ENCODE measurements at places on chromosomes 13 and 19.

GRCh38 chr19:52343548-52343947 lies 7.5 kb downstream of the ZNF610 start:
- peak; percentile 59 for DNase-seq

DNA sequence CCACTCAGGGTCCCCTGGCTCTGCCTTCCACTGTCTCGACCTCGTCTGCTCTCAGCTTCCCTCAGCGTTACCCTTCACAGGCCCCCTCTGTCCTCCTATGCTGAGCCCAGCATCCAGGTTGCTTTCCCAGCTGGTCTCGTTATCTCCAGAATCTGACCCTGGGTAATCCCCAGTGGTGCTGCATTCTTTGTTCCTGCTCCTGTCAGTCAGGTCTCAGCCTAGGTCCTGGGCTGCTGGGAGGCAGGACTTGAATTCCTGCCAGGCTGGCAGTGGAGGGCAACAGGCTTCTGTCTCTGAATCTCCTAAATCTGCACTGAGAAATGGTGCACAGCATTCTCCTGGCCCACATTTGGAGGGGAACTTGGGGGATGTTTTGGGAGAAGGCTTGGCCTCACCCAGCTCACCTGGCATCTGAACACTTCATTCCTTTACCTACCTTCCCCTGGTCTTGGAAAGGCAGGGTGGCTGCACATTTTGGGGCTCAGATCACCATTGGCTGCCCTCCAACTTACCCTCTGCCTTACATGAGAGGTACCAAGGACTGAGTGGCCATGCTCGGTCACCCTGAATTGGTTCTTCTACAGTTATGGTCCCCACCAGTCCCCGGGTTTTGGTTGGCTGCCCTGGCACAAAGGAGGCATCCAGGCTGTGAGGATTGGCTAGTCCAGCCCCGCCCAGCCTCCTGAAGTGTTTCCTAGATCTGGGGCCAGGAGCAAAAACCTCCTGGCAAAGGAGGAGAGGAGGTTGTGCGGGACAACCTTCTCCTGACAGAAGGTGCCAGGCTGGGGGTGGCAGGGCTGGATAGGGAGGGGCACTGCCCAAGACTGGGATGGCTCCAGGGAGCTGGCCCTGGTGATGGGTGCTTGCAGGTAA lies at the start of gene CYP4F8:
TSS of gene CYP4F8 (plus strand) at position 712 of the 873 bp plus-strand sequence. CDS start 399 bp downstream, outside the sequence.
- no peak for DNase-seq

GRCh38 chr19:49442354-49442753 lies 1.0 kb upstream of the SLC17A7 start:
- DNase-seq, result no peak

DNA sequence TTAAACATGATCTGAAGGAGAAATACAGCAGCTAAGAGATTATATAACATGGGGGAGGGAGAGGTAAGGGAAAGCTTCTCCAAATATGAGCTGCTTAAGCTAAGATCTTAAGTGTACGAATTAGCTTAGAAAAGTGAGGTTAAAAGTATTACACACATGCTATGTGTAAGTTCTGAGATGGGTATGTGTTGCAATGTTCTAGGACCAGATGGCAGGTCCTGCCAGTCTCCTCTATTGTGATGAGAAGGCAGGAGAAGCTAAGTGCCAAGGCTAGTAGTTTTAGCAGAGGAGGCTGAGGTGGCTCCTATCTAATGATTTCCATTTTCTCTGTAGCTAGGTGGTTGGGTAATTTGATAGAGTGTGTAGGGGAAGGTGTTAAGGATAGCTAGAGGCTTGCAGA lies 57.6 kb downstream of the MICU2 start:
- no peak for DNase-seq

- DNase-seq, result no peak
Observed at GRCh38 chr19:1503089-1503924, 9.5 kb downstream of the ADAMTSL5 start.

- DNase-seq, result no peak
Observed at GRCh38 chr13:98537306-98537705, 39.6 kb downstream of the STK24 start.

- no peak for DNase-seq
Observed at GRCh38 chr19:49022116-49022515, 2.0 kb downstream of the CGB3 start.

DNA sequence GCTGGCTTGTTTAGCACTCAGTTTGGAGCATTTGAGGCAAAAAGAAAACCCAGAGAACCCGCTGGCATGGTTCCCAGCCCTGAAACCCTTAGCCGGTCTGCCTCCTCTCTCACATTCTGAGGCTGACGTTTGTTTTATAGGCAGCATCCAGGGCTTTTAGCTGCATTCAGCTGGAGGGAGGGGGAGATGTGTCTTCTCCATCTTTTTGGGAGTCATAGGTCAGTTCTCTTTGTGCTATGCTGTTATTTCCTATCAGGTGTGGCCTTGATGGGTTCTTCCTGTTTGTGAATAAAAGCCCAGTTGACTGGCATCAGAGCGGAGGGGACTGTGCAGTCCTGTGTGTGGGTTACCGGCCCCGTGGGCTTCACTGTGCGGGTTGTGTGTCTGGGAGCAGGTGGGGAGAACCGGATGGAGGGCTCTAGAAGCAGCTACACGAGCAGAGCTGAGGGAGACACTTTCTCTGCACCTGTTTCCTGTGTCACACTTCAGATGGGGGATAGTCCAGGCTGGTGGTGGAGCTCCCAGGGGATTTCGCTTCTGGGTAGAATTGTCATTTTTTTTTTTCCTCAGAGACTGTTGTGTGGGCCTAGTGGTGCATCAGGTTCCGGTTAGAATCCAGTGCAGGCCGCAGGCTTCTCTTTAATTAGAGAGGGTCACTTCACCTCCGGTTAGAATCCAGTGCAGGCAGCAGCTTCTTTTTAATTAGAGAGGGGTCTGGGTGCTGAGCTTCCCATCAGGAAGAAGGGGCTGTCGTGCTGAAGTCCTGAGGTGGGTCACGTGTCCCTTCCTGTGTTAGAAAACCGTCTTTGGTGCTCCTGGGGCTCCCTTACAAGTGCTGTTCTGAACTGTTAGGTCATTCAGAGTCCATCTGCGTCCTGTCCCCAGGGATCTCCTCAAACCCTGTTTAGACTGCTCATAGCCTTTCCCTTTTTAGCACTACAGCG lies 69.6 kb downstream of the ARHGEF7 start:
- no peak for DNase-seq

GRCh38 chr13:23357349-23357748 lies 76.2 kb downstream of the SACS start:
- DNase-seq, result no peak

DNA sequence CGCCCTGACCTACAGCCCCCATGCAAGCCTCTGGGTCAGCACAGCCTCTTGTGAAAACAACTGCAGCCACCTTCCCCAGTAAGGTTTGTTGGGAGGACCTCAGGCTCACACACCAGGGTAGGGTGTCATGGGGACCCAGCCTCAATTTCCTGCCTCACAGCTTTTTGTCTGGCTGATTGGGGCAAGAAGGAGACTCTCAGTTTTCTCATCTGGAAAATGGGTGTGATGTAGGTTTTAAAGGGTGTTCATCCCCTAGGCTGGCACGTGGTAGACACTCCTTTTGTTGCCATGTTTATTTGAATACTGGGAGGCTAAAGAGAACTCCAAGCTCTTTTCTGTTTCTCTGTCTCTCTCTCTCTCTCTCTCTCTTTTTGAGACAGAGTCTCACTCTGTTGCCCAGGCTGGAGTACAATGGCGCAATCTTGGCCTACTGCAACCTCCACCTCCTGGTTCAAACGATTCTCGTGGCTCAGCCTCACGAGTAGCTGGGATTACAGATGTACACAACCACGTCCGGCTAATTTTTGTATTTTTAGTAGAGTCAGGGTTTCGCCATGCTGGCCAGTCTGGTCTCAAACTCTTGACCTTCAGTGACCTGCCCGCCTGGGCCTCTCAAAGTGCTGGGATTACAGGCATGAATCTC lies 18.2 kb upstream of the PLAUR start:
- DNase-seq, result no peak

GRCh38 chr19:42203700-42204099 lies 13.8 kb downstream of the DEDD2 start:
- no peak for DNase-seq

- DNase-seq, result no peak
Observed at GRCh38 chr13:27281420-27281819, 10.8 kb downstream of the RASL11A start.

GRCh38 chr19:55196803-55197202 lies 12.5 kb downstream of the PTPRH start:
- no peak for DNase-seq
